Mesothelial cell of epicardium (in vitro differentiated cells): ENCODE measurements at places on chromosomes 1 and 21.
A peak's percentile ranks its signal among the peaks of the same experiment; 100 is the strongest.

GRCh38 chr1:159152031-159152430, 19.4 kb upstream of the CADM3 start:
- peaks cover 8% of the 10 kb centered on the region for H3K27me3 ChIP-seq
- no peak for DNase-seq
- H3K36me3 ChIP-seq: no peaks in the 10 kb centered on the region
- H3K4me1 ChIP-seq: no peaks in the 10 kb centered on the region
- no peak overlapping the region for H3K27ac ChIP-seq

- no peak overlapping the region for H3K4me3 ChIP-seq
- H3K27me3 ChIP-seq: no peaks in the 10 kb centered on the region
- DNase-seq: no peak
- no peak overlapping the region for H3K27ac ChIP-seq
- no peaks in the 10 kb centered on the region for H3K36me3 ChIP-seq
These were observed 9.6 kb downstream of the PTPRU start for GRCh38 chr1:29245876-29246275.

GRCh38 chr1:217311766-217312165, 319.1 kb downstream of the GPATCH2 start:
- DNase-seq: no peak
- no peaks in the 10 kb centered on the region for H3K4me1 ChIP-seq
- H3K27me3 ChIP-seq: peaks cover 7% of the 10 kb centered on the region
- no peaks in the 10 kb centered on the region for H3K36me3 ChIP-seq
- no peak overlapping the region for H3K27ac ChIP-seq
- no peak overlapping the region for H3K4me3 ChIP-seq

- peak overlapping the region; percentile 87 for H3K27ac ChIP-seq
- no peak for DNase-seq
- no peak overlapping the region for H3K4me3 ChIP-seq
- no peaks in the 10 kb centered on the region for H3K36me3 ChIP-seq
These were observed 24.0 kb downstream of the ADORA1 start for GRCh38 chr1:203151362-203152157.

DNA sequence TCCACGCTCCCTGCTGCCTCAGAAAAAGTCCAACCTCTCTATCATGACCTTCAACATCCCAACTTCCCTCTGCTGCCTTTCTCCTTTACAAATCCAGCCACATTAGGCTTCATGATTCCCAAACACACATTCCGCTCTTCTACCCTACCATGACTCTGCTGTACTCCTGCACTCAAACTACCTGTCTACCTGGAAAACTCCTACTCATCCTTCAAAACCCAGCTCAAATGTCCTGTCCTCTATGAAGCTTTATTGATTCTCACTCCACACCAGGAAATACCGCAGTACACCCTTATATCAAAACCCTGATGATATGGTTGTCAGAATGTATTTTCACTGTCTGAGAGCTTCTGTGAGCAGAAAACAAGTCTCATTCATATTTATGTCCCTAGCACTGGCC, 8.9 kb downstream of the ARHGEF19 start:
- H3K27me3 ChIP-seq: no peaks in the 10 kb centered on the region
- DNase-seq: no peak
- peaks cover 25% of the 10 kb centered on the region for H3K36me3 ChIP-seq

DNA sequence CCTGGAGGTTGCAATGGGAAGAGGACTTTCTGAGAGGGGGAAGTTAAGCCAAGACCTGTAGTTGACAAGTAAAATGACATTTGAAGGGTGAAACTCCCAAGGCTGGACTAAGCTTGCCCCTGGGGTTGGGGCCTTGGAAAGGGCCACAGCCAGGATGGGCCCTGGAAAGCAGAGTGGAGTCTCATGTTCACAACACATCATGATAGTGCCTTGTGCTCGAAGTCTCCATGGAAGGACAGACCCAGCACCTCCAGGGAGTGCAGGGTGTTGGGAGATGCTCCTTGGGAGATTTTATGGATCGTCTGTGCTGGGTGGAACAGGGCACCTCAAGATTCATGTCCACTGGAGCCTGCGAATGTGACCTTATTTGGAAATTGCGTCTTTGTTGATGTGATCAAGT, 55.6 kb upstream of the ACTRT2 start:
- H3K4me1 ChIP-seq: no peaks in the 10 kb centered on the region
- no peak overlapping the region for H3K27ac ChIP-seq
- DNase-seq: no peak
- no peaks in the 10 kb centered on the region for H3K27me3 ChIP-seq

DNA sequence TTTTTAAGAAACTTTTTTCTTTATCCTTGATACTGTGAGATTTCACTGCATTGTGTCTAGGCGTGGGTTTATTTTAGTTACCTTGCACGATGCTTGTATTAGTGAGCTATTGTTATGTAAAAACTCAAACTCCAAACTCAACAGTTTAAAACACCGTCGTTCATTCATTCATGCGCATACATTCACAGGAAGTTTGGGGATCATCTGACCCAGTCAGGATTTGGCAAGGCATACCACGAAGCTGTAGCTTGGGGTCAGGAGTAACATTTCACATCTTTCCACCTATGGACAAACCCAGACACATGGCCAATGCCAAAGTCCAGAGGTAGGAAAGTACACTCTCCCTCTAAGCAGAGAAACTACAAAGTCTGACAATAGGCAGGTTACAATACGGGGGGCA, 324.6 kb upstream of the CHRM3 start:
- H3K27me3 ChIP-seq: peaks cover 8% of the 10 kb centered on the region
- H3K27ac ChIP-seq: no peak overlapping the region
- H3K36me3 ChIP-seq: no peaks in the 10 kb centered on the region
- no peaks in the 10 kb centered on the region for H3K4me1 ChIP-seq
- DNase-seq: no peak
